ENCODE measurements at places on chromosomes 1 and 21. TPM values are rescaled to one million over a fixed set of nuclear protein-coding genes. Genes with fewer than 3 reads are reported as not detected.

Gene CFAP126
- not detected for total RNA-seq

Gene DAB1
- total RNA-seq = not detected

Gene ADGRB2
- 3.9 TPM for total RNA-seq

Gene DNASE2B
- not detected for total RNA-seq
